ENCODE measurements at places on chromosomes 6 and 20.

GRCh38 chr6:103119056-103119455, 1725.5 kb downstream of the GRIK2 start:
- DNase-seq = no peak

DNA sequence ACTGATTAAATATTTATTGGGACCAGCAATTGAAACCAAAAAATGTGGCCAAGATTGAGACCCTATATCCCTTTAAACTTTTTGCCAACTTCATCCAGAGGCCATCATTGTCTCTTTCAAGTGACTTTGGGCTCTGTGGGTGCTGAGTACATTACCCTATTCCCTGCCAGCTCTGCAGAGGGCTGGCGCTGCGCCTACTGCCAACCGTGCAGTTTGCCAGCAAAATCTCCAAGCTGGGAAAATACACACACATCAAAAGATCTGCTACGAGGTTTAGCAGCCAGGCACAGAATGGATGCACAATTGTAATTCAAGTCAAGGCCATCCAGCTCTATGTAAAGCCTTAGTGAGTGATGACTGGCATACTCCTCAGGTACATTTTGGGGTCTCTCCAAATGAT, 125.0 kb downstream of the CBLN4 start:
- DNase-seq = no peak

GRCh38 chr20:46220455-46221207, 87.7 kb downstream of the CDH22 start:
- no peak for DNase-seq

DNA sequence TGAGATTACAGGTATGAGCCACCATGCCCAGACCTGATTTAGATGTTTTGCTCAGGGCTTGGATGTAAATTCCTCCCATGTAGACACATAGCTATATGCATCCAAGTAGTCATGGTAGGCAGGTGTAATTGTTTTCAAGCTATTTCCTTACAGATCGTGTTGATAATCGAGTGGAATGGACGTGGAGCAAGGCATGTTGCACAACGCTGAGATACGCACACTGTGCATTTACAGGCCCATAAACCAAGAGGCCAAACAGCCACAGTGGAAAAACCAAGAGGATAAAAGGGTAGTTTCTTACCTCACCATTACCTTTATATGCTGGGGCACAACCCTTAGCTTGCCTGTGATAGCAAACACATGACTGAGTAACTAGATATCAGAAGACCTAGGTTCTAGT, 51.0 kb upstream of the ADGRF1 start:
- DNase-seq = no peak

DNA sequence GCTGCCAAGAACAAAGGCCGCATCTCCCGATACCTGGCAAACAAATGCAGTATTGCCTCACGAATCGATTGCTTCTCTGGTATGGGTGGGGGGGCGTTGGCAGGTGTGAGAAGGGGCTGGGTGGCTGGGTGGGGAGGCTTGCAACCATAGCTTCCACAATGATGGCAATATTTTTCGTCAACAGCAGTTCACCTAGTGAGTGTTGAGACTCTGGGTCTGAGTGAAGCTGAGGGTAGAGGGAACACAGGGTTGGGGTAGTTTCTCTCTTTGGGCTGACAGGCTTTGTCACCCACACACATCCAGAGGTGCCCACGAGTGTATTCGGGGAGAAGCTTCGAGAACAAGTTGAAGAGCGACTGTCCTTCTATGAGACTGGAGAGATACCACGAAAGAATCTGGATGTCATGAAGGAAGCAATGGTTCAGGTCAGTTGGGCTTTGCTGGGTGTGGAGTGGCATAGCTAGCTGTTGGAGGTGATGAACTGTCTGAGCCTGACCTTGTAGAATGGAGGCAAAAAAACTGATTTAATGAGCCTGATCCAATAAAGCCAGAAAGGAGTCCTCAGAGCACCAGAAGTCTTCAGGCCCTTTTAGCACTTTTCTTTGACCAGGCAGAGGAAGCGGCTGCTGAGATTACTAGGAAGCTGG, 4.2 kb downstream of the NOP56 start:
- DNase-seq = no peak

DNA sequence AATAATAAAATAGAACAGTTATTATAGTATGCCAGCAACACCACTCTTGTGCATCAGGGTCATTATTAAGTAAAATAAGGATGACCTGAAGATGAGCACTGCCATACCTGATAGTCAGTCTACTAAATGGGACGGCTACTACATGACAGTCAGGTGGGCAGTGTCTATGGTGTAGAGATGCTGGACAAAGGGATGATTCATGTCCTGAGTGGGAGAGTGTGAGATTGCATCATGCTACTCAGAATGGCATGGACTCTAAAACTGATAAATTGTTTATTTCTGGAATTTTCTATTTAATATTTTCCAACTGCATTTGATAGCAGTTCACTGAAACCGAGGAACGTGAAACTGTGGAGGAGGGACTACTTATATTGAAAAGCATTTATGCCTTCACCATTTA, 38.8 kb downstream of the SNX9 start:
- DNase-seq = no peak

- no peak for DNase-seq
Observed at GRCh38 chr20:20373091-20373571, 5.2 kb downstream of the INSM1 start.

- DNase-seq = no peak
Observed at GRCh38 chr6:136840276-136841001, 18.0 kb downstream of the PEX7 start.

DNA sequence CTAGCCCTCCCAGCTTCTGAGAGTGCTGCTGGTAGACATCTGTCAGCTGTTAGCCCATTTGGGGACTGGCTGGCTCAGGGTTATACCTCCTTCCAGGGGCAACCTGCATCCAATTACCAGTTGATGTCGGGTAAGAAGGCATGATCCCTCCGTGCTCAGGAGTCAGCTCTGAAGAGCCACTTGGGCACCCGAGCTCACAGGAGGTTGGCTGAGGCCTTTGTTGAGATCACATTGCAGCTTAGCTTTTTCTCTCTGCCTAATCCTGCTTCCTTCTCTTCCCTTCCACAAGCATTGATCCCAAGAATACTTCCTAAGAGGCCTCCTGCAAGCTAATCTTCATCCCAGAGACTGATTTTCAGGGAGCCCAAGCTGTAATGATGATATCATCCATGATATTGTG, 35.5 kb downstream of the SCP2D1 start:
- DNase-seq = no peak

GRCh38 chr6:101722471-101722870, 329.0 kb downstream of the GRIK2 start:
- no peak for DNase-seq

GRCh38 chr20:50754420-50754819, 23.0 kb downstream of the PARD6B start:
- no peak for DNase-seq

GRCh38 chr20:14576196-14576877, 238.9 kb upstream of the FLRT3 start:
- no peak for DNase-seq

Measured in activated CD4-positive, alpha-beta T cell treated with anti-CD3 and anti-CD28 coated beads, Interleukin-2, Interleukin-4, amounts not matched to agents 100 ng/mL and 50 ng/mL, durations not matched to agents 16 hours and 8 hours (primary cell).